ENCODE measurements at places on chromosomes 12 and 14. TPM values are rescaled to one million over a fixed set of nuclear protein-coding genes. Genes with fewer than 3 reads are reported as not detected.

The ARMH4 gene
- total RNA-seq = not detected

The ACTN1 gene
- 50.7 TPM for total RNA-seq

The GPRC5D gene
- not detected for total RNA-seq

The FAM222A gene
- total RNA-seq = 0.53 TPM

DNA sequence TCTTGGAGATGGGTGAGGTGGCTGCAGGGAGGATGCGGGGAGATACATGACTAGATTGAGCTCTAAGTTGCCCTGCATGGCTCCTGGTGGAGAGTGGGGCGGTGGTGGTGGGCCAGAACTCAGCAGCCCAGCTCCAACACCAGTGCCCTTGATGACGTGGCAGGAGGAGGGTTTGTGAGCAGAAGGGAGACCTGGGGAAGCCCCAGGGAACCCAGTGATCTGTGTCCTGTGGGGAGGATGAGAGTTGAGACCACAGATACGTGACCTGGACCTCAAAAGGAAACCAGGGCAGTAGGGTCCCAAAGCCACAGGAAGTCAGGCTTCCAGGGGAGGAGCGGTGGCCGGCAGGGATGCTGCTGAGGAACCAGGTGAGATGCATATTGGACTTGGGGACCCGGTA lies 989.1 kb upstream of the TMEM132C start:
- no peak overlapping the region for H3K4me3 ChIP-seq
- no peak for DNase-seq
- no peaks in the 10 kb centered on the region for H3K27me3 ChIP-seq
- no peaks in the 10 kb centered on the region for H3K4me1 ChIP-seq
- no peaks in the 10 kb centered on the region for H3K36me3 ChIP-seq
- no peak overlapping the region for H3K27ac ChIP-seq

DNA sequence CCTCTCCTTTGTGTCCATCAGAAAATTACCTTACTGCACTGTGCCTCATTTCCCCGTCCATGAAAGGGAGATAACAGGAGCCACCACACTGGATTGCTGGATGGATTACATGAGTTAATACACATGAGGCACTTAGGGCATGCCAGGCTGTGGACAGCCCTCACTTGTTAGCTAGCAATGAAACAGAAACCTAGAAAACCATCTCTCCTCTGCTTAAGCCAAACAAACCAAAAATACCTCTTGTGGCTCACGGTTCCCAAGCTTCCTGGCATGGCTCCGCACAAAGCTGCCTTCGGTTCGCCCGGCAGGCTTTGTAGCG lies 660 bp upstream of the HCFC2 start:
- no peak for DNase-seq
- H3K36me3 ChIP-seq = no peaks in the 10 kb centered on the region
- peak overlapping the region; percentile 98 for H3K4me3 ChIP-seq
- H3K27me3 ChIP-seq = peaks cover 31% of the 10 kb centered on the region
- no peak overlapping the region for H3K27ac ChIP-seq
- H3K4me1 ChIP-seq = peaks cover 21% of the 10 kb centered on the region

DNA sequence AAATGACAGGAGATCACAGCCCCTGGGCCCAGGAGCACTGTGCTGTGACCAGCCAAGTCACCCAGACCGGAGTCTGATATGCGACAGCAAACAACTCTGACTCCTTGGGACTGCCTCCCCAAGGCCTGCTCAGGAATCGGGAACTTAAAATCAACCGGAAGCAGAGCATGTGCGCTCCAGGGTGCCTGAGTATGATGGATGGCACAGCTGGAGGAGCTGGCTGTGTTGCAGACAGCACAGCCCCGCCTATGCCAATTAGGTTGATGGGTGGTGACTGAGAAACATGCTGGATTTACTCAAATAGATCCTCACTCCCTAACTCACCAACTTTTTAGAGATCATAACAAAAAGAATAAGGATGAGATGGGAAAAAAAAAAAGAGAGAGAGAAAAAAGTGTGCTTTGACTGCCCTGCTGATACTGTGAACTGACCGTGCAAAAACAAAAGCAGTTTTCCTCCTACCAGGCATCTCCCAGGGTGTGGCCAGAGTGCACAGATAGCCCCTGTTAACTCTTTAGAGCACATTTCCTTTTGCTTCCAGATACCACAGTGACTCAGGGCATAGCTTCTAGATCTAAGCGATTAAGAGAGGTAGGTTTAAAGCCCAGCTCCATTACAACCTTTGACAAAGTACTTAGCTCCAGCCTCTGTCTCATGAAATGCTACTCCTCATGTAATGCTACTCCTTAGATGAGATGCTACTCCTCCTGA lies 27.4 kb upstream of the STON2 start:
- no peaks in the 10 kb centered on the region for H3K4me1 ChIP-seq
- no peak for DNase-seq
- no peaks in the 10 kb centered on the region for H3K36me3 ChIP-seq
- H3K4me3 ChIP-seq = no peak overlapping the region

DNA sequence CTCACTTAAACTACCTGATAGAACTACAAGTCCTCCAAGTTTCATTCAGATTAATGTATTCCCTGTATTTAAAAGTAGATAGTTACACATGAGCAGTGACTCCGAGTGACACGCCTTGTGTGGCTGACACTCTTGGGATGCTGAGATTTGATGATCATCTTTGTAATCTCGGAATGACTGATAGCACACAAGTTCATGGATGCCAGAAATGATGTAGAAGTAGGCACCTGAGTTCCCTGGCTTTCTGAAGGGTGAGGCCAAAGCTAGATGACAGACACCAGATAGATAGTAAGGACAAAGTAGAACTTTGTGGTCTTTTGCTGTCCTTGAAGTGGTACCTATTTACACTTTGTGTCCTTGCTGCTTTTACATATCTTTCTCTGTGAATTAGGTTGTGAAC lies 491.2 kb downstream of the PCNX1 start:
- DNase-seq = no peak
- H3K4me1 ChIP-seq = peaks cover 57% of the 10 kb centered on the region
- peak overlapping the region; percentile 59 for H3K4me3 ChIP-seq

DNA sequence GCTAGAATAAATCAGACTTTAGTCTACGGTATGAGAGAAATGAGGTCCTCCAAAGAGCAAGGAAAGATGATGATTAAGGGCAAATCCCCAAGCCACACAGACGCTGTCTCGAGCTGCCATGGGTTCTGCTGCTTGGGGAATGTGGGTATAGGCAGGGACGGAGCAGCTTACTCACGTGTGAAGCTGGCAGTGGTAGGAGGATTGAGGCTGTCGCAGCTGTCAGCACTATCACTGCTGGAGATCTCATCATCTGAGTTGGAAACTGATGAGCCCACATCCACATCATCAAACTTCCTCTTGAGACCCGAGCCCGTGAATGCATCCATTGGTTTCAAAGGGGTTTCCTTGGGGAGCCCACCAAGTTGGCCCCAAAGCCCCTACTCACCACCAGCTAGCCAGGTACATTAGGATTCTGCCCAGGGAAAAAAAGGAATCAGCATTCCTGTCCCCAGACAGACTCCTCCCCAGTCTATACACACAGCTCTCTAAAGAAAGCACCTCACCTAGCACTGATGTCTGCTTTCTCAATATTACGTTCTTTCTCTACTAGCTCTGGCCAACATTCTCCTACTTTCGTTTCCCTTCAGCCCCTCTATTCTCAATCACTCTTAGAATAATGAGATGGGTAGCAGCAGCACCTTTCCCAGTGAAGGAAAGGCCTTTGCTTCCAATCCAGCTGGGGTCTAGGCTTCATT lies 7.0 kb downstream of the CSRNP2 start:
- H3K27me3 ChIP-seq = no peaks in the 10 kb centered on the region
- peaks cover 10% of the 10 kb centered on the region for H3K36me3 ChIP-seq
- H3K4me3 ChIP-seq = peak overlapping the region; percentile 50
- DNase-seq = peak; percentile 15

- no peak for DNase-seq
- peaks cover 5% of the 10 kb centered on the region for H3K27me3 ChIP-seq
- H3K4me1 ChIP-seq = no peaks in the 10 kb centered on the region
Observed at GRCh38 chr14:31966896-31967668, 110.0 kb upstream of the ARHGAP5 start.

Data from activated T-cell treated with anti-CD3 and anti-CD28 coated beads, Interleukin-2, amount 50 U/mL, for 72 hours (primary cell).